ENCODE measurements at places on chromosomes 5 and 9. TPM values are rescaled to one million over a fixed set of nuclear protein-coding genes. Genes with fewer than 3 reads are reported as not detected.

POLE3 gene
- 59.5 TPM for total RNA-seq

PRUNE2 gene
- not detected for total RNA-seq

TAF9 gene
- 61.8 TPM for total RNA-seq

RUFY1 gene
- total RNA-seq = 62.3 TPM

PHF24 gene
- total RNA-seq = not detected

SPATA31E1 gene
- total RNA-seq = not detected

RIC1 gene
- 30.1 TPM for total RNA-seq

SLC28A3 gene
- total RNA-seq = not detected

FAM219A gene
- 18.5 TPM for total RNA-seq

PCDHGC4 gene
- not detected for total RNA-seq

ZNF622 gene
- total RNA-seq = 34.7 TPM

DNA sequence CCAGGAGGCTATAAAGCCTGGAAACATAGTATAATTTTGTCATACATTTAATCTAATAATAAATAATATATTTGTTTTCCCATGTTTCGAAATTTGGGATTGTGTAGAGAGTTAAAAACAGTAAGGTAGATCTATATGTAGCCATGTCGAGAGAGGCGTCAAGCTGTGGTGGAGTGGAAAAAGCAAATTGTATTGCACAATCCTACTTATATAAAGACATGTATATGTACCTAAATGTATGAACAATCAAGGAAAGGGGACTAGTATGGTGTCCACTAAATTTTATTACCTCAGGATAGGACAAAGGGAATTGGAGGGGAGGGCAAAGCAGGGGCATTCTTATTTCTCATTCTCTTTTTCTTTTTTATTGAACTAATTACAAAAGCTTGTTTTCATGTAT is 52.0 kb downstream of the GLRA1 start:
- peaks cover 3% of the 10 kb centered on the region for H3K36me3 ChIP-seq
- DNase-seq = no peak
- H3K27ac ChIP-seq = no peak overlapping the region
- no peaks in the 10 kb centered on the region for H3K4me1 ChIP-seq
- no peaks in the 10 kb centered on the region for H3K27me3 ChIP-seq

DNA sequence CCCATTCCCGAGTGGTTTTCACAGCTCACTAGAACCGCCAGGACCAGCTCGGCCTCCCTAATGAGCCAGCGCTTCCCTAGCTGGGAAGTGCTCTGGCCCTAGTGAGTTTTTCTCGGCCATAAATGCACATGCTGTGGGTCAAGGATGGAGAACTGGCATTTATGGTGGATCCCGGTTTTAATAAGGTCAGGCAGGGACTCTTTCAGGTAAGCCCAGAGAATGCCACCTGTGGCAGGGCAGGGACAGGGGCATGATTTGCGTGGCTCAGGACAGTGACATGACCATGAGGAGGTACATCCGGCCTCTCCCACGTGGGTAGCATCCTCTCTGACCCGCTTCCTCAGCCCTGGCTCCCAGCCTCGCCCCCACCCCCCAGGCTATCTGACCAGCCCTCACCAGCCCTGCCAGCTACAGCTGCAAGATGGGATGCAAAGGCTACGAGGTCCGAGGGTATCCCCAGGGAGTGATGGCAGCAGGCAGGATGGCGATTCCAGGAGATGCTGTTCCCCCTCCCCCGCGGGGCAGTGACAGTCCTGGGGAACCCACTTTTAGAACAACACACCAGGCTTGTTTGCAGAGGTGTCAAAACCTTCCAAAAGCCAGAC is 60.3 kb upstream of the ADAMTS2 start:
- H3K27ac ChIP-seq = no peak overlapping the region
- H3K4me1 ChIP-seq = no peaks in the 10 kb centered on the region
- no peaks in the 10 kb centered on the region for H3K36me3 ChIP-seq

GRCh38 chr9:109411798-109412352 is 86.2 kb downstream of the PTPN3 start:
- H3K4me1 ChIP-seq = peaks cover 4% of the 10 kb centered on the region
- H3K27ac ChIP-seq = no peak overlapping the region
- H3K4me3 ChIP-seq = no peak overlapping the region
- peaks cover 3% of the 10 kb centered on the region for H3K27me3 ChIP-seq
- DNase-seq = no peak
- H3K36me3 ChIP-seq = no peaks in the 10 kb centered on the region

- peaks cover 14% of the 10 kb centered on the region for H3K4me1 ChIP-seq
- peak overlapping the region; percentile 94 for H3K4me3 ChIP-seq
Observed at GRCh38 chr5:134846641-134846960, 833 bp downstream of the C5orf24 start.

DNA sequence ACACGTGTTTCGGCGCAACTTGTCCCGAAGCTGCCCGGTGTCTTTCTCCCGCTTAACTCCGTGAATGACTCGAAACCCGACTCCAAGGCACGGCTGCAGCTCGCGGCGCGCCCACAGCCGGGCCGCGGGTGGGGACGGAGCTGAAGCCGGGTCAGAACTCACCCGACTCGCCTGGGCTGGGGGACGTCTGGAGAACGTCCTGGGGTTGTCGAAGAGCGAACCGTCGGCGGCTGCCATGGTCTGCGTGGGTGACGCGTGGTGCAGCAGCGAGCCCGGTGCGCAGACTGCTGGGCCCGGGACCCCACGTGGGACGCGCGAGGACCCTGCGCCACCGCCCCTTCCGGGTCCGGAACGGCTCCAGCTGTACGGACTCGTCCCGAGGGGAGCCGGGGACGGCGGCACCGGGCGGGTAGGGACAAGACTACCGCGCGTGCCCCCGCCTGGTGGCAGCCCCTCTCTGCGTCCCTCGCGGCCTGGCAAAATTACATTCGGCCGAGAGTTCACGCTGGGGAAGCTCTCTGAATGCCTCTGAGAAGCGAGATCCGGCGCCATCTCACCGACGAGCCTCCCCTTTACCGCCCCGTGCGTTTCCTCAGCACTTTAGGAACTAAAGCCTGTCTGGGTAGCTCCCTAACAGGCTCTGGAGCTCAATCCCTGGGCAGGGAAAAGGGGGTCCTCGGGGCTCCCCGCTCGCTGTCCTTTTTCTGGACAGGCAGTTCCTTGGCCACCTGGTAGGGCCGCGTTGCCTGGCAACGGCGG is at the start of gene DDX31:
DDX31 (minus strand) TSS at position 286 of the 759 bp plus-strand sequence; CDS start at position 237, 49 bp downstream.
- no peaks in the 10 kb centered on the region for H3K27me3 ChIP-seq
- peaks cover 60% of the 10 kb centered on the region for H3K4me1 ChIP-seq
- peak within 1 kb of the TSS; percentile 92 for H3K4me3 ChIP-seq
- DNase-seq = peak; percentile 93

- no peaks in the 10 kb centered on the region for H3K36me3 ChIP-seq
- H3K27ac ChIP-seq = no peak overlapping the region
- no peak for DNase-seq
- no peak overlapping the region for H3K4me3 ChIP-seq
Observed at GRCh38 chr5:35240892-35241291, 10.6 kb upstream of the PRLR start.

DNA sequence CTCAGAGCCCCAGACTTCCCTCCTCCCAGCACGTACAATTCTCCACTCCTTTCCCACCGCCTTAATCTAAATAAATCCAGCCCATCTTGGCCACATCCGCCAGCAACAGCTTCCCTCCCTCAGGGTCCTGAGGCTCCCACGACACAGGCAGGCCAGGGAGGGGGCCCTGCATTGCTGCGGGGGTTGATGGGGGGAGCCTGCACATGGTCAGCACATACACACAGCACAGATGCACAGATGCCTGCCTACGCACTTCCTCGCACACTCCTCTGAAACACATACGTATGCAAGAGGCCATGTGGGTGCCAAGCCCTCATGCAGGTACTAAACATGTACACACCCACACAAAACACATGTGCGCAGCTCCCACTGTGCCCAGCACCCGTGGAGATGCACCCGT is 14.8 kb downstream of the PDGFRB start:
- H3K4me3 ChIP-seq = no peak overlapping the region
- DNase-seq = no peak
- no peaks in the 10 kb centered on the region for H3K4me1 ChIP-seq
- no peaks in the 10 kb centered on the region for H3K36me3 ChIP-seq

- no peak overlapping the region for H3K4me3 ChIP-seq
- H3K27ac ChIP-seq = no peak overlapping the region
- no peak for DNase-seq
- H3K36me3 ChIP-seq = no peaks in the 10 kb centered on the region
- H3K4me1 ChIP-seq = no peaks in the 10 kb centered on the region
Observed at GRCh38 chr5:33795496-33795895, 96.3 kb downstream of the ADAMTS12 start.

GRCh38 chr9:6639622-6640021 is 5.9 kb downstream of the GLDC start:
- H3K27me3 ChIP-seq = peaks cover 53% of the 10 kb centered on the region
- no peak for DNase-seq
- no peaks in the 10 kb centered on the region for H3K36me3 ChIP-seq
- H3K27ac ChIP-seq = no peak overlapping the region

GRCh38 chr9:1253064-1253979 is 203.2 kb downstream of the DMRT2 start:
- no peak for DNase-seq
- H3K27me3 ChIP-seq = peaks cover 3% of the 10 kb centered on the region
- no peaks in the 10 kb centered on the region for H3K36me3 ChIP-seq
- no peak overlapping the region for H3K27ac ChIP-seq

DNA sequence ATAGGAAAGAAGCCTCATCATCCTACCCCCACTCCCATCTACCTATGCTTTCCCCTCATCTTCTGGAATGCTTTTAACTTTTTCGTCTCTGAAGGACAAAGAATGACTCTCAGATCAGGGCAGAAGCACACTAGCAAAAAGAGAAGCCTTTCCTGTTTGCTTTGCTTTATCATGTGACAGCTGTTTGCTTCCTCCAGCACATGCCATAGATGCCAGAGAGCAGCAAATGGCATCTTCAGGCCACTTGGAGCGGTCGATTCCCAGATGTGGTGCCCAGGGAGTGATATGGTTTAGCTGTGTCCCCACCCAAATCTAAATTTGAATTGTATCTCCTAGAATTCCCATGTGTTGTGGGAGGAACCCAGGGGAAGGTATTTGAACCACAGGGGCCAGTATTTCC is 294.8 kb downstream of the GADD45G start:
- H3K27me3 ChIP-seq = peaks cover 23% of the 10 kb centered on the region
- H3K27ac ChIP-seq = no peak overlapping the region
- H3K4me1 ChIP-seq = no peaks in the 10 kb centered on the region
- H3K4me3 ChIP-seq = no peak overlapping the region

GRCh38 chr5:57703721-57704120 is 221.1 kb upstream of the ACTBL2 start:
- H3K27me3 ChIP-seq = no peaks in the 10 kb centered on the region
- H3K4me3 ChIP-seq = no peak overlapping the region
- no peaks in the 10 kb centered on the region for H3K36me3 ChIP-seq
- no peak overlapping the region for H3K27ac ChIP-seq

DNA sequence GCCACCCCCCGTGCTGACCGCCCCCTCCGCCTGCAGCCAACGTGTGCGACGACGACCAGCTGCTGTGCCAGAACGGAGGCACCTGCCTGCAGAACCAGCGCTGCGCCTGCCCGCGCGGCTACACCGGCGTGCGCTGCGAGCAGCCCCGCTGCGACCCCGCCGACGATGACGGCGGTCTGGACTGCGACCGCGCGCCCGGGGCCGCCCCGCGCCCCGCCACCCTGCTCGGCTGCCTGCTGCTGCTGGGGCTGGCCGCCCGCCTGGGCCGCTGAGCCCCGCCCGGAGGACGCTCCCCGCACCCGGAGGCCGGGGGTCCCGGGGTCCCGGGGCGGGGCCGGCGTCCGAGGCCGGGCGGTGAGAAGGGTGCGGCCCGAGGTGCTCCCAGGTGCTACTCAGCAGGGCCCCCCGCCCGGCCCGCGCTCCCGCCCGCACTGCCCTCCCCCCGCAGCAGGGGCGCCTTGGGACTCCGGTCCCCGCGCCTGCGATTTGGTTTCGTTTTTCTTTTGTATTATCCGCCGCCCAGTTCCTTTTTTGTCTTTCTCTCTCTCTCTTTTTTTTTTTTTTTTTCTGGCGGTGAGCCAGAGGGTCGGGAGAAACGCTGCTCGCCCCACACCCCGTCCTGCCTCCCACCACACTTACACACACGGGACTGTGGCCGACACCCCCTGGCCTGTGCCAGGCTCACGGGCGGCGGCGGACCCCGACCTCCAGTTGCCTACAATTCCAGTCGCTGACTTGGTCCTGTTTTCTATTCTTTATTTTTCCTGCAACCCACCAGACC is 80.2 kb downstream of the NTNG2 start:
- peak; percentile 52 for DNase-seq
- H3K36me3 ChIP-seq = no peaks in the 10 kb centered on the region
- H3K27me3 ChIP-seq = peaks cover 12% of the 10 kb centered on the region
- H3K4me1 ChIP-seq = peaks cover 25% of the 10 kb centered on the region

GRCh38 chr5:174093123-174093522 is 47.6 kb downstream of the NSG2 start:
- H3K4me1 ChIP-seq = no peaks in the 10 kb centered on the region
- peaks cover 21% of the 10 kb centered on the region for H3K27me3 ChIP-seq
- no peak for DNase-seq
- no peaks in the 10 kb centered on the region for H3K36me3 ChIP-seq
- no peak overlapping the region for H3K27ac ChIP-seq

DNA sequence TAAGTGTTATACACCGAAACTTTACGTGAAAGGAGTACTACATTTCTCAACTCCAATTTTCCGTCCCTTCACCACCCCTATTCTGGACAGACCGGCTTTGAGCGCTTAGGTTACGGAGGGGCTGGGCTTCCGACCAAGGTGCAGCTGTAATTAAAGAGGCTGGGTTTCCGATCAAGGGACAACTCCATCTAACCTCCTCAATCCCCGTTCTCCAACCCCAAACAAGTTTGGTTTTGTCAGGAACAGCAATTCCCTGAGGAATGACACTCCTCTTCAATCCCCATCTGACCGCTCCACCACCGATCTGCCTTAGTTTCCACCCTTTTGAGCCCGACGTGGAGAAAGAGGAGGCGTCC is 577 bp downstream of the TUT7 start:
- peaks cover 16% of the 10 kb centered on the region for H3K4me1 ChIP-seq
- peaks cover 12% of the 10 kb centered on the region for H3K36me3 ChIP-seq
- no peaks in the 10 kb centered on the region for H3K27me3 ChIP-seq
- DNase-seq = no peak
- H3K27ac ChIP-seq = peak overlapping the region; percentile 97

GRCh38 chr9:104993291-104993963 is 65.5 kb upstream of the ABCA1 start:
- H3K36me3 ChIP-seq = no peaks in the 10 kb centered on the region
- H3K27ac ChIP-seq = peak overlapping the region; percentile 77
- peak overlapping the region; percentile 95 for H3K4me3 ChIP-seq
- DNase-seq = no peak

GRCh38 chr9:125752070-125752628 is 5.0 kb downstream of the PBX3 start:
- no peaks in the 10 kb centered on the region for H3K27me3 ChIP-seq
- no peak overlapping the region for H3K27ac ChIP-seq
- H3K4me1 ChIP-seq = peaks cover 15% of the 10 kb centered on the region
- no peaks in the 10 kb centered on the region for H3K36me3 ChIP-seq

DNA sequence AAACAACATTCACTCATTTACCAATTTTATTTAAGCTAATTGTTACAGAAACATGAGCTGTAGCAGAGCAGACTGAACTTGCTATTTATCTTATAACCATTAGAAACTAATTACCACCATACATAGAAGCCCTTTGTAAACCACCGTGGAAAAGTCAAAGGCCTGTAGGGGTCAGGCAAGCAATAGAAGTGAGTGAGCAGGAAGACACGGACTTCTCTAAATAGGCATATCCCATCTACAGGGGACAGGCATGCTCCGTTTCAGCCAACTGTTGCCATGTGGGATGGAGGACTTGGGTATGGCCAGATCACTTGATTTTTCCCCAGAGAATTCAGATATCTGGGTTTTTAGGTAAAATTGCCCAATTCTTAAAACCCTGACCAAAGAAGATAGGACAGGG is 44.8 kb downstream of the PRRC1 start:
- H3K36me3 ChIP-seq = no peaks in the 10 kb centered on the region
- no peak overlapping the region for H3K27ac ChIP-seq
- no peak for DNase-seq
- H3K27me3 ChIP-seq = peaks cover 2% of the 10 kb centered on the region
- no peak overlapping the region for H3K4me3 ChIP-seq

- no peak for DNase-seq
- H3K4me1 ChIP-seq = peaks cover 10% of the 10 kb centered on the region
- H3K4me3 ChIP-seq = no peak overlapping the region
- no peak overlapping the region for H3K27ac ChIP-seq
Observed at GRCh38 chr9:79788662-79789061, 216.9 kb downstream of the TLE4 start.

Data from naive thymus-derived CD8-positive, alpha-beta T cell (primary cell).